GM12865 (cell line): ENCODE measurements at places on chromosomes 12 and 14.
A peak's percentile ranks its signal among the peaks of the same experiment; 100 is the strongest.

DNA sequence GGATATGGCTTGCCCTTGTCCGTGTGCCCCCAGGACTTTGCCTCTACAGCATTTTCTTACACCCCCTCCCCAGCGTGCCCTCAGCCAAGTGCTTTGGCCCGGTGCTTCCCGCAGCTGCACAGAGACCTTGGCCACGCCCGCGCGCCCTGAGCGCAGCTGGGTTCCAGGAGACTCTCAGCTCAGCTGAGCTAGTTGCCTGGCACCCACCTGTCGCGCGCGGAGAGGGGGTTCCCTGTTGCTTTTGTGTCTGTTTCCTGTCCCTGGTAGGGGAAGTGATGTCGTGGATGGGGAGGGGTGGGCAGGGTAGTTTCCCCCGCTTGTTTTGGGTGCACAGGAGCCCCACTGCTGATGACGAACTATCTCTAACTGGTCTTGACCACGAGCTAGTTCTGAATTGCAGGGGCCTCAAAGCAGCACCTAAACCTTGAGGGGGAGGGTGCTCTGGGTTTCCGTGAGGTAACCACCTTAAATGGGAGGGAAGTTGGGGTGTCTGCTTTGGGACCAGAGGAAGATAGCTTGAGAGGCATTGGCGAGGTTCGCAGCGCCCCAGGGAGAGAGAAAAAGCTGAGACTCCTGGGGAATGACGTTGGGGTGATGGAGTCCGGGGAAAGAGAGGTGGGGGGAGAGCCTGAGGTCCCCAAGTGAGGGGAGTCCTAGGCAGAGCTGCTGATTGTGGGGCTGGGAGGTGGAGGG lies 1.5 kb downstream of the DIO3 start:
- DNase-seq: no peak

- no peak for DNase-seq
These were observed 1659.2 kb upstream of the FLRT2 start for GRCh38 chr14:83870546-83871270.

DNA sequence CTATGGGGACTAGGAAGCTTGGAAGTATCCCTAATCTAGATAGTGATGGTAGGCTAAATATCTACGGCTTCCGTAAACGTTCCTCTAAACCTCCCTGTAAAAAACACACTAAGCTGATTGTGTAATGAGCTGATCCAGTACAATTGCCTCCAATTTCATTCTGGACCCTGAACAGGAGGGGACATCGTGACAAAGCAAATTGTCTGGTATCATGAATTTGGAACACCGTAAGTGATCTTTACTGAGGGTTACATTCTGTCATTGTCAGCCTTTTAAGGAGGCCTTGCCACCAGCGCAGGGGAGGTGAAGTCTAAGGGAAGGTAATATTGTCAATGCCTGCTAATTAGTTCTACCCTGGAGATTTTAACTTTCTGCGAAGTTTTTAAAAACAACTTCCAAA lies 487 bp upstream of the MGST1 start:
- DNase-seq: no peak

- no peak for DNase-seq
These were observed 50.0 kb downstream of the ADGRD1 start for GRCh38 chr12:131003716-131004045.

GRCh38 chr12:110563702-110564470 lies 19.2 kb downstream of the PPTC7 start:
- no peak for DNase-seq

GRCh38 chr12:127267128-127267527 lies 999.8 kb upstream of the TMEM132C start:
- no peak for DNase-seq

GRCh38 chr12:79673354-79673753 lies 17.4 kb downstream of the PAWR start:
- DNase-seq: peak; percentile 21
